ENCODE measurements at places on chromosomes 2 and 18. TPM values are rescaled to one million over a fixed set of nuclear protein-coding genes. Genes with fewer than 3 reads are reported as not detected.

Gene PCARE
- not detected for total RNA-seq

Gene COL5A2
- 0.66 TPM for total RNA-seq

Gene CDKL4
- total RNA-seq: not detected

Gene ACADL
- total RNA-seq: not detected

Gene AQP4
- total RNA-seq: not detected

Gene COL4A3
- not detected for total RNA-seq

Gene PPM1G
- 165 TPM for total RNA-seq

Gene DPP10
- total RNA-seq: not detected

Gene MAB21L4
- not detected for total RNA-seq

Gene CCDC102B
- total RNA-seq: 1.1 TPM

Gene BCL2
- total RNA-seq: 81.3 TPM

Gene LAMA1
- total RNA-seq: not detected

Gene DSG2
- 0.33 TPM for total RNA-seq

Gene C1QL2
- not detected for total RNA-seq

Gene FAM237A
- not detected for total RNA-seq

Gene CD8B
- not detected for total RNA-seq

Gene CROCC2
- not detected for total RNA-seq

Gene ANKZF1
- 149 TPM for total RNA-seq

Gene PPP1R1C
- total RNA-seq: not detected

Gene ABCG8
- total RNA-seq: not detected

Gene SDC1
- 0.63 TPM for total RNA-seq

Gene KCTD1
- total RNA-seq: 5.0 TPM

Gene LYG2
- total RNA-seq: not detected

Gene CNDP1
- total RNA-seq: not detected

Gene SCYGR4
- not detected for total RNA-seq

Gene SLC16A14
- 4.0 TPM for total RNA-seq

Gene RPL31
- total RNA-seq: 1,154 TPM
